ENCODE measurements at places on chromosomes 12 and 14.

DNA sequence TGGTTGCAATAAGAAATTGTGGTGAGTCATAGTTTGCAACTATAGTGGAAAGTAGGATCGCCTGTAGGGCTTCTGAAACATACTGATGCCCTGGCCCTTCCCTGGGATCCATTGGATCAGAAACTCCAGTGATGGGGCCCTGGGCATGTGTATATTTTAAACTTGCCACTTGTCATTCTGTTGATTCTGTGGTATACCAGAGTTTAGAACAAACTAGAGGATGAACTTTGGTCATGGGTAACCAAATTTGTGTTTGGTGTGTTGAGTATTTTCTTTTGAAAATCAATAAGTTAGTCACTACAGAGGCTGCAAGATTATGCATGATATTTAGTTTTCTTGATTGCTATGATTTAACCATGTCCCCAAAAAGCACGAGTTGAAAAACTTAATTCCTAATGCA, 142.2 kb downstream of the SLC15A5 start:
- DNase-seq: no peak

DNA sequence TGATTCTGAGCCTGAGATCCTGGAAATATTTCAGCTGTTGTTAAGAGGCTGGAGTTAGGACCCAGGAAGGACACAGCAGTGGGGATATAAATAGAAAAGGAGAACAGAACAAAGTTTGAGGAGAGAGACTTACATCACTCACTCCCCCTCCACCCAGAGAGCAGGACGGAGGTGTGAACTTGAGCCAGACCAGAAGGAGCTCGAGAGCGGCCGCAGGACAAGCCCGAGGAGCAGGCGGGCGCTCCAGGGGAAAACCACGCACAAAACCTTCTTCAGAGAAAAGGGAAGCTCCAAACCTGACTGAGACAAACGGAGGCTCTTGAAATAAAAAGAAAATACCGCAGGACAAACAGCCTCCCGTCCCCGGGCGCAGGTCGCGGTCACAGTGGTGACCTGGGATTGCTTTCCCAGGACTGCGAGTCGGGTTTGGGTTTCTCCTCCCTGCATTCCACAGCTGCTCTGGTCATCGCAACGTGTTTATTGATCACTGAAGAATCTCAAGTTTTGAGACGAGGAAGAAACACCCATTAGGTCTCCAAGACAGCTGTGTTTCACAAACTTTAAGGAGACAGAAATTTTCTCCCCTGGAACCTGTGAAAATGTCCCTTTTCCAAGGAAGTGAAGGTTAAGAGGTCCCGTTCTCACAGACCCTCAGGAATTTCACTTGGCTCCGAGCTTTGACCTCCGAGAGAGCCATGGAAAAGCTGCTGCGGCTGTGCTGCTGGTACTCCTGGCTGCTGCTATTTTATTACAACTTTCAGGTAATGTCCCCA, at the start of gene ADGRD1:
ADGRD1 (plus strand) TSS at position 137 of the 773 bp plus-strand sequence; CDS start at position 696, 559 bp downstream.
- peak; percentile 73 for DNase-seq

DNA sequence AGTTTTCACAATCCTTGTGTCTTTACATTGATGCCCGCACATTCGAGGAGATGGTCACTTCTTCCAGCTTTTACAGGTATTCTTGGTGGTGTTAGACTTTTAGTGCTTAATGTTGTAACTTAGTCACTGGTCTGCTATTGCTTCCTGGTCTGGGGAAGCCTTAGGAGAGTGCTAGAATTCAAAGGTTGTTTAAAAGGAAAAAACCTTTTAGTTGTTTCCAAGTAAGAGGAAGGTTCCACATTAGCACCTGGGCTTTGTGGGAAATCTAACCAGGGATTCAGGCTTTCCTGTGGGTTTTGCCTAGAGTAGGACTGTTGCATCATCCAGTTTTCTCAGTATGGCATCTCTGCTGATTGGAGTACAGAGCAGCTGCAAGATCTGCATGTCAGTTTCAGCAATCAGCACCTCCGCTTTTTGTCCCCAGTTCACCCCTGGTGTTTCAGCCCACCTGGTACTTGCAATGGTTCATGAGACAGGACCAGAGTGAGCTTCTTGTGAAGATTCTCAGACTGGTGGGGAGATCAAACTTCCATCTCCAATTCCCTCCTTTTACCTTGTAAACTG, 44.0 kb upstream of the PLBD1 start:
- DNase-seq: no peak

DNA sequence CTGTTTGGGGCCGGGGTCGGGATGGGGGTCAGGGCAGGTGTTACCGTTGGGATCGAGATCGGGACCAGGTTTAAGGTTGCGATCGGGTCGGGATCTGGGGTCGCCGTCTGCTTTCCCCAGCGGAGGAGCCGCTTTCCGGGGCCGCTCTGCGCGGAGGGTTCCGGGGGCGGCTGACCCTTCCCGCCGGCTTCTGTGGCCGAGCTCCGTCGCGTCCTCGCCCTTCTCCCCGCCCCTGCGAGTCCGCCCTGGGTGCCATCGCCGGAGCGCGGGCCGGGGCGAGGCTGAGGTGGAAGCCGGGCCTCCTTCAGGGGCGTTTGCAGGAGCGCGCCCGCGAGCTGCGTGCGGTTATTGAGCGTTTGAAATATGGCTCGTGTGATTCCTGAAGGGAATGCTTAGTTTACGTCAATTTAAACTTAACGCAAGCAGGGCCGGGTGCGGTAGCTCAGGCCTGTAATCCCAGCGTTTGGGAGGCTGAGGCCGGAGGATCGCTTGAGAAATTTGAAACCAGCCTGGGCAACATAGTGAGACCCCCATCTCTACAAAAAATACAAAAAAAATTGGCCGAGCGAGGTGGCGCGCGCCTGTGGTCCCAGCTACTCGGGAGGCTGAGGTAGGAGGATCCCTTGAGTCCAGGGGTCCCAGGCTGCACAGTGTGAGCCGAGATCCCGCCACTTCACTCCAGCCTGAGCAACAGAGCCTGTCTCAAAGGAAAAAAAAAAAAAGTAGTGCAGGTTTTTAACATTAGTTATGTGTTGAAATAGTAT, 620 bp downstream of the PGAM5 start:
- DNase-seq: peak; percentile 57

DNA sequence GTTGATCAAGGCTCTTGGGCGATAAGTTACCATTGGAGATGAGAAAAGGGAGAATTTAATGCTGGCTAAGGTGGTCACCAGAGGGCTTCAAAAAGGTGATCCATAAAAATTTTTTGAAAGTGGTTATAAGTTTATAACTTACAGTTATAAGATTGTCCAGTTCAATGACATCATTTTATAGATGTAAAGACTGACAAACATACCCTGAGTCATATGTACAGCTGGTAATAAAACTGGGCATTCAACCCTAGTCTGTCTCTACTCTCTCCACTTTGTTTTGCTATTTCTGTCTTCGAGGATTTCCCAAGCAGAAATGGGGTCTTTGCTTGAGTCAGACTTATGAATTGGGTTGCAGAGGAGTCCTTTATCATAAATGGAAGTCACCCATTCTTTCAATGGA, 454.0 kb downstream of the SOX5 start:
- DNase-seq: no peak

DNA sequence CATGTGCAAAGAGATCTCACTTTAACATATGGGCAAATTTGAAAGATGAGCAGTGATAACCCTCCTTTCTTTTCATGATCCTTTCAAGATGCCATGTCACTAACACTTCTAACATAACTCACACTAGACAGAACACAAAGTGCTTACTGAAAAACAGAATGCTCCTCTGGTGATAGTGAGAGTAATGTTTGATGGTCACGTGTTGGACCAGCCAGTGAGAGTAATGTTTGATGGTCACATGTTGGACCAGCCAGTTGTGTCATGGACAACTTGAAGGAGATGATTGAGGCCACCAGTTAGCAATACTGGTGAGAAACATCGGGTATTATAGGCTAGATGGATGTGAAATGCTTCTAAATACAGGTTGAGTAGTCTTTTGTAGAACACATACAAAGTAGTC, 5.7 kb downstream of the NEUROD4 start:
- DNase-seq: no peak

GRCh38 chr12:54159140-54159539, 29.6 kb downstream of the SMUG1 start:
- DNase-seq: no peak

DNA sequence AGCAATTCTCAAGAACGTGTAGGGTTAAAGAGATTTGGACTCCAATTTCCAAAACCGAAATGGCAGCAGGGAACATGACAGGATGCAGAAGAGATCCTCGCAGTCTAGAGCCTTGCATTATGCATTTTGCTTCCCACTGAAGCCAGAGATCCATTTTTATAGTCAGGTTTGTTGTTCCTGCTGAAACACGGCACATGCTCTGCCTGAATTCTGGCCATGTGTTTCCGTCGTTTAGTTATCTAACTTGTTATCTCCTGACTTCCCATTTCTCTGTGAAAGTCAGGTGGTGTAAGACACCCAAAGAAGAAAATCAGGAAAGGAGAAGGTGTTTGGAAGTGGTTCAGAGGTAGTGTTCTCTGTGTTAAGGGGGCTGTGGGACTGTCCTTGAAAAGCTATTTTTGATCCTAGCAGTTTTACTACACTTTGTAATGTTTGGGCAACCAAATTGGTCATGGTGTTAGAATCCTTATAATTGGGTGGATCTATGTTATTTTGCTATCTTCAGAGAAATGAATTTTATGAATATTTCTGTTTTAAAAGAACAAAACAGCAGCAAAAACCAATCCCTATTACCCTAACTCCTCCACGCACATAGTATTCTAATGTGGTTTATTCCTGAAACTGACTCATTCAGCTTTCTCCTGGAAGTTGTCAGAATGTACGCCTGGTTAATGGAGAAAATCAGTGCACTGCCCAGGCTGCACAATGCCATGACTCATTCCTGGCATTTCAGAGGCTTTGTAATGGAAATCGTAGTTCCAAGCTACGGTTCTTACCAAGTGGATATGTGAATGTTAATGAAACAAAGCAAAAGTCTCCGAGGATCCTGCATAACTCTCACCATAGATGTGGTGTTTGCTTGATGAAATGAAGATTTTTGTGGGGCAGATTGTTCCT, 110.1 kb downstream of the SAMD4A start:
- peak; percentile 68 for DNase-seq

DNA sequence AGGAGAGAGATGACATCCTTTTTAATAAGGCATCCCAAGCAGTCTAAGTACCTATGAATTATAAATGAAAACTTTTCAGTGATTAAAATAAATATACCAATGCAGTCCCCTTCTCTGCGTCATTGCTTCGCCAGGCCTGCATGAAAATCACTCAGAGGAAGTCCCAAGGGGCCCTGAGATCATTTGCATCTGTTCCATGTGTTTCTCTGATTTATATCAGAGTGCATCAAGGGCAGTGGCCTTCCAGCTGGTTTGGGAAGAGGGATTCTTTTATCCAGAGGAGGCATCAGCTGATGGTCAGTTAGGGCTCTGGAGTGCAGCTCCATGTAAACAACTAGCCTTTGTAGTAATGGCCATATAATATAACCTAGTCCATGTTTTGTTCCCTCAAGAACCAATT, 210.1 kb downstream of the RGS6 start:
- no peak for DNase-seq

DNA sequence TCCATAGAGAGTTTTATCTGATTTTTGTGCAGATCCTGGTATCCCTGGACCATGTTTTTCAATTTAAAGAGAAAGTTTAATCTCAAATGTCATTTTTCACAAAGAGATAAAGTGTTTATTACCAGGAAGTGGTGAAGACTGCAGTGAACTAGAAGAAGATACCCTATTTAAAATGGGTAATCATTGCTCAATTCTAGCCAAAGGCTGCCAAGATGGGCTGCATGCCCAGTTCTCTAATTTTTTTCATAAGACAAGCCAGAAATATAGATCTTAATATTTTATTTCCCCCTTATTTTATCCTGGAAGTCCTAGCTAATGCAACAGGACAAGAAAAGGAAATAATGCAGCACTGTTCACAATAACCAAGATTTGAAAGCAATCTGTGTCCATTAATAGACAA, 343.5 kb downstream of the PCNX1 start:
- no peak for DNase-seq

DNA sequence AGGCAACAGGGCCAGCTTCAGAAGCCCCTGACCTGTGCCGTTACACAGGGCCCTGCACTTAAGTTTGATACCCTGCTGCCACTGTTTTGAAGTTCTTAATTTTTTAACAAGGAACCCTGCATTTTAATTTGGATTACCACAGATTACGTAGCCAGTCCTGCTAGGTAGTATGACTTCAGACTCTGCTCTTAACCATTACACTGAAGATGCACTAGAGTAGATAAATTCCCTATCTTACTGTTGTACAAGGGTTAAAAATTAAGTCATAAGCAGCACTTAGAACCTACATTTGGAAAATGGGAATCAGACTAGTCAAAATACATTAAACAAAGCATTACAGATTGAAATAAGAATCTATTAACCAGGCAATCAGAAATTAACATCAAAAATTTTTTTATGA, 2.3 kb downstream of the GNPNAT1 start:
- no peak for DNase-seq

GRCh38 chr14:98347686-98348085, 924.3 kb downstream of the BCL11B start:
- DNase-seq: no peak

- DNase-seq: no peak
Measured at GRCh38 chr12:123229051-123229450, 3.9 kb downstream of the MPHOSPH9 start.

DNA sequence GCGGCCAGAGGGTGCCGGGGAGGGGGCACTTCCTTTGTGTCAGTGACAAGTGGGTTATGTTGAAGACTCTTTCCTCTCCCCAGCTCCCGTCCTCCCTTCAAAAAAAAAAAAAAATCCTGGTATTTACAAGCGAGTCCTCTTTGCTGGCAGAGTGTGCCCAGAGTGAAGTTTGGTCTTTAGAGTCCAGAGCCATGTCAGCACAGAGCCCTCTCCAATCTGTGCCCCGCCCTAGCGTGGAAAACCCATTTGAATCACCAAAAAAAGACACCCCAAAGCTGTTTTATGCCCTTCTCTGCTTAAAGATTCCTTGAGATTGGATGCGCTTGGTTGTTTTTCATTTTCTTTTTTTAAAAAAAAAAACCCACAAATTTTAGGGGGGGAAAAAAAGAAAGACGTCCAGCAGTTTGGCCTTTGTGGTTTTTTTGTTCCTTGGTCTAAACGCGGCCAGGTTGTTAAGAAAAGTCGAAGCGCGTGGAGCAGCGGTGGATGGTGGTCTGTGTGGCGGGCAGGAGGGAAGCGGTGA, 3.3 kb downstream of the NKX2-1 start:
- no peak for DNase-seq

Data from suppressor macrophage treated with lipopolysaccharide for 1 hour (primary cell).